ENCODE measurements at places on chromosomes 5 and 9.

- DNase-seq: no peak
Observed at GRCh38 chr5:131821221-131821620, 24.4 kb upstream of the FNIP1 start.

GRCh38 chr5:181198905-181199519, 6.0 kb downstream of the TRIM7 start:
- DNase-seq: no peak

DNA sequence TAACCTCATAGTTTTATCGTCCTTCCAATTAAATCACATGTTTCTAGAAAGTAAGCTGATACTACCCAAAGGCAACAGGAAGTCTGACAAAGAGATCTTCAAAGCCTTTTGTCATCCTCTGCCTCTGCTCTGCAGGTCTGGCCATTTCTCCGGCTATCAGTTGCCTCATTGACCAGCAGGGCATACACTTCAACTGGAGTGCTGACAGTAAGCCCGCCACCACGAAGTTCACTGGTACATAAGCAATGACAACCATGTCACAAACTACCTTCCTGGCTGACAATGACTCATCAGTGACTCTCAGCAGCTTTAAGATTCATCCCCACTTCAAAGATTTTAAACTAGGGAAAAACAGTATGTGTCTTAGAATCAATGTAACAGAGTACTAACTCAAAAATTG, 20.6 kb downstream of the SPTLC1 start:
- peak; percentile 60 for DNase-seq

- no peak for DNase-seq
Observed at GRCh38 chr9:105443121-105443520, 4.7 kb upstream of the FSD1L start.

DNA sequence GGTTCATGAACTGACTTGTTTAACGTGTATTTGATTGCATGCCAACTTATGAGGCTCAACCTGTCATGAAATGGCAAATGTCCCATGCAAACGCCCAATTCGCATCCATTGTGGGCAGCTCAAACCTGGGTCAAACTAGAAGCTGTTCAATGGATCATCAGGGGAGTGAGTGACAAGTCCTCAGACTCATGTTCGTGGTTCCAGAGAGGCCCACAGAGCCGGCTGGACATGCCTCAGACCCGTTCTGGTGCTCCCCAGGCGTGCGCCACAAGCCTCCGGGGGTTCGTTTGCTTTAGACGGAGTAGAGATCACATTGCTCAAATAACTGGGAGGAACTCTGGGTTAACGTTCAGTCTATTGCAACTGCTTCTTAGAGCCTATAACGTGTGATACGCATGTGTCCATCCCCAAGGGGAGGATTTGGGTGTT, 15.0 kb downstream of the GFI1B start:
- no peak for DNase-seq

DNA sequence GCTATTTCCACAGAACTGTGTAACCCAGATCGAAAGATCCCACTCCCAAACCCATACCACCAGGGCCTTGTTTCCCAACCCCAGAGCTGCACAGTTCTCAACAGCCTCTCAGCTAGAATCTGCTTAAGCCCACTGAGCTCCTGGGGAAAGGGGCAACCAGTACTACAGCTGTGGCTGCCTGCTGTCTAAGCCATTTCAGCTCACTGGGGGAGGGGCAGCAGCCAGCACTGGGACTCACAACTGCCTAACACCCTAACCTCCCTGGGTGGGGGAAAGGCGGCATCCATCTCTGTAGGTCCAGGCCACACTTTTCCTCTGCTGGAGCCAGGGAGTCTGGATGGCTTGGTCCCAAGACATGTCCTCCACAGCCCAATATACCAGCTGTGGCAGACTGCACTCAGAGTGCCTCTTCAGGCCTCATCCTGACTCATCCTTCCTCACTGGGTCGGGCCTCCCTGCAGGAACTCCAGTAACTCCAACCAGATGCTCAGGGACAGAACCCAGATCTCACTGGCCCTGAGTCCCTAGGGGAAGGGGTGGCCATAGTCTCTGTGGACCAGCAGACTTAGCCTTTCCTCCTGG, 241.4 kb downstream of the HINT1 start:
- DNase-seq: no peak

DNA sequence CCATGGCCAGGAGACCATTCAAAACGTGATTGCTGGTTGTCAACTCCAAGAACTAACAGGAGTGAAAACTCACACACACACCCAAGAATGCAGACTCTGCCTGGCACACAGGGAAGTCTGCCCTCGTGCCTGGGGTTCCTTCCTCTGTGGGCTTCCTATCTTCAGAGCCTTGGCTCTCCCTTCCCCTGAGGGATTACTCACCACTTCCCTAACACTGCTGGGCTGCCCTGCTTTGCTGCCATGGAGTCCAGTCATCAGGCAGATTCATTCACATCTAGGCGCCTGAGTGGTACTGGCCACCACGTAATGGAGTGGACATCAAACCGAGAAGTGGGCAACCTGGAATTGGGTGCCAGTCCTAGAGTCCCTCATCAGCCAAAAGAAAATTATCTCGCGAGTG, 76.4 kb upstream of the PRSS3 start:
- DNase-seq: no peak

- DNase-seq: no peak
Observed at GRCh38 chr5:123785162-123786071, 273.4 kb downstream of the CSNK1G3 start.

DNA sequence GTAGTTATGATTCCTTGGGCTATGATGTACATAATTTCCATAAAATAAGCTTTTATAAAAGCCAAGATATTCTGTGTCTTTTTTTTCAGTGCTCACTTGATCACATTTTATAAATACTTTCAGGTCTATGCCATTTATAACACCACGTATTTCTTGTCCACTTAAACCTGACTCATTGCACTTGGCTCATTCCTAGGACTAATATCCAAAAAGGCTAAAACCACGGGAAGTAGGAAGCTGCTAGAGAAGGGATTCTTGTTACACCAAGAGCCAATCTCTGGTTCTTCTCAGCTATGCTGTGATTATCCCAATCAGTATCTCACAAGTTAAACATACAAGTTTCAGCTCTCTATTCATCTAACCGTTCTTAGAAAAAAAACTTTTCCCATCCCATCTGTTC, 80.4 kb upstream of the CDH6 start:
- no peak for DNase-seq

DNA sequence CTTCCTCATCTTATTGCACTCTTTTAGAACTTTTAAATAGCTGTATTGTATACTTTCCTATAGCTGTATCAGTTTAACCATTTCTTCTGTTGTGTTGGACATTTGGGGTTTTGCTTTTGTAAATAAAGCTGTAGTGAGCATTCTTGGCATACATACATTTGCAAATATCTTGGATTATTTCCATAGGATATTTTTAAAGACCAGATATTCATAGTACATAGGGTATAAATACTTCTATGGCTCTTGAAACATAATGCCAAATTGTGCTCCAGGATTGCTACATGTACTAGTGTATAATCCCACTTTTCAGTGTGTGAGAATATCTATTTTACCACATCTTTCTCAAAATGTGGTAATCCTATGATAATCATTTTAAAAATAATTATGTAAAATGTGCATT, 51.2 kb downstream of the SCAMP1 start:
- no peak for DNase-seq

DNA sequence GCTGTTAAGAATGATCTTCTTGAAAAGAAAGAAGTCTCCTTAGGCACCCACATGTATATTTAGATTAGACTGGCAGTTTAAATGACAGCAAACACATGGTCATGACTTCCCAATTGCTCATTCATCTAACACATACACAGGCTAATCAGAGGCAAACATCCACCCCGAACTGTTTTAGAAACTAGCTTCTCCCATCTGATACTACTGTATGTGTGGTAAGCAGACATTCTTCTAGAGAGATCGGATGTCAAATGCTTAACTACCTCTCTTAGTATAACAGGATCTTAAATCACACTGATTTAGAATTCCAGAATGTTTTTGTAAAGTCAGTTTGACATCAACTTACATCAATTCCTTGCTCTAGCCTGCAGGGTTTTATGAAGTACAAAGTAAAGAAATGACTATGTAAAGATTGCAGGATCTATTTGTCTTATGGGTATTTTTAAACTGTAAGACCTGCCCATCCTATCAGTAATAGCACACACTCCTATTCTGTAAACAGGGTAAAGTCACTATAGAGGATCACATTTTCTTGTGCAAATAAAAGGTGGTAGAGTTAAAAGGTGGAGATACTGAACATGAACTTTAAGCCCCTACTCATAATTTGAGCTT, 239.7 kb downstream of the MLLT3 start:
- no peak for DNase-seq

DNA sequence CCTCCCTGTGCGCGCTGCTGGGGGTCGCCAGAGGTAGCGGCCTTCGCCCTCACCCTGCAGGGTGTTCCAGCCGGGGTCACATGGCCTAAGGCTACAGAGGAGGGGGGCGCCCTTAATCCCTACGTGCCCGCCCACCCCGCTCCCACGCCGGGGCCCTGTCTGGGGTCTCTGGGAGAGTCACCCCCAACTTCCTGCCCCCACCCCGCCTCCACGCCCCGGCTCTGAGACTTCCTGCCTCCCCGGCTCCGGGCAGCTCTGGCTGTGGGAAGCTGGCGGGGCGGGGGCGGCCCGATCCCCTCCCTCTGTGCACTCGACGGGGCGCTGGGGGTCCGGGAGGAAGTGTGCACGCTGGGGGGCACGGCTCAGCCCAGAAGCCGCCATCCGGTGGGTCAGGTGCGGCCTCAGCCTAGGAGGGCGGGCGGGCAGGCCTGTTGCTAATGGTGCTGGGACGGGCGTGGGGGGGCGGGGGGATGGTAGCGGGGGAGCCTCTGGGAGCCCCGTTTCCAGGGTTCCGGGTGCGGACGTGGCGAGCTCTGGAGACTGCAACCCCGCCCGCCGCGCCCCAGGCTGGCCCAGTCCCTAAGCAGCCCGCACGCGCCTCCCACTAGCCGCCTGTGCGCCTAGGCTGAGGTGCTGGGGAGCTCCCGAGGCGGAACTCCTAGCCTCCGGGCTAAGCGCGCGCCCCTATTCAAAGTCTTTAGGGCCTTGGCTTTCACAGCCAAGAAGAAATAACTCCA, 61.6 kb downstream of the CXXC5 start:
- DNase-seq: peak; percentile 15

DNA sequence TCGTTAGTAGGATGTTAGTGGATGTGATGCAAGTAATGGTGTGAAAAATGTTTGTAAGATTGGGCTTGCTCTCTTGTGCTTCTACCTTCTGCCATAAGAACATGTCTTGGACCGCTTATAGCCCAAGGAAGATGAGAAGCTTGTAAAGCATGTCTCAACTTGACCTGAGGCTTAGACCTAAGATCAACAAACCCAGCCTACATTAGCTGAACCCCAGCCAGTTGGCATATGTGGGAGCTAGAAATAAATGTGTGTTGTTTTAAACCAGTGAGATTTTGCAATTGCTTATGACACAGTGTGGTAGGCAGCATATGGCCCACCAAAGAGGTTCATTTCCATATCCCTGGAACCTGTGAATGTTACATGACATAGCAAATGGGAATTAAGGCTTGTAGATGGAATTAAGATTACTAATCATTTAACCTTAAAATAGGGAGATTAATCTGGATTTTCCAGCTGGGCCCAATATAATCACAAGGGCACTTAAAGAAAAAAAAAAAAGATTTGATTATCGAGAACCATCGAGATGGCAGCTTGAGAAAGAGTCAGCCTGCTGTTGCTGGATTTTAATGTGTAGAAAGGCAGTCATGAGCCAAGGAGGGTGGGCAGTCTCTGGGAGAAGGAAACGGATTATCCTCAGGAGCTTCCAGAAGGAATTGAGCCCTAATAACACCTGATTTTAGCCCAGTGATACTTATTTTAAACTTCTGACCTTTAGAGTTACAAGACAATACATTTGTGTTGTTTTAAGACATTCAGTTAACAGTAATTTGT, 27.3 kb upstream of the EDIL3 start:
- no peak for DNase-seq

- DNase-seq: no peak
Observed at GRCh38 chr9:16386007-16386826, 484.3 kb downstream of the BNC2 start.

DNA sequence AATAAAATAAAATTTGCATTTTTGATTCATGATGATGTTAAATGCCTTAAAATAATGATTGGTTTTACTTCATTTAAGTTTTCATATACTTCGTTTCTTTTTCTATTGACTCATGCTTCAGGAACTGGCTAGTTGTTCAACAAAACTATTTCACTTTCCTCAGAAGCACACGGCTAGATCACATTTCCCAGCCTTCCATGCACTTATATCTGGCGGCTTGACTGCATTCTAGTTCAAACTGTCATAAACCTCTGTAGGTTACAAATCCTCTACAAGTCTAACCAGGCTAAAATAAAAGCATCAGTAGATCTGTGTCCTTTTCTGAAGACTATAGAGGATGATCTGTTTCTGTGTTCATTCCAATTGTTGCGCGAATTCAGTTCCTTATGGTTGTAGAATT, 46.3 kb upstream of the CNTLN start:
- no peak for DNase-seq

GRCh38 chr5:132839426-132840301, 9.2 kb upstream of the SHROOM1 start:
- DNase-seq: no peak

- no peak for DNase-seq
Observed at GRCh38 chr9:39587844-39588499, 232.5 kb downstream of the SPATA31A1 start.

GRCh38 chr5:128144491-128144890, 60.9 kb downstream of the SLC12A2 start:
- DNase-seq: no peak

DNA sequence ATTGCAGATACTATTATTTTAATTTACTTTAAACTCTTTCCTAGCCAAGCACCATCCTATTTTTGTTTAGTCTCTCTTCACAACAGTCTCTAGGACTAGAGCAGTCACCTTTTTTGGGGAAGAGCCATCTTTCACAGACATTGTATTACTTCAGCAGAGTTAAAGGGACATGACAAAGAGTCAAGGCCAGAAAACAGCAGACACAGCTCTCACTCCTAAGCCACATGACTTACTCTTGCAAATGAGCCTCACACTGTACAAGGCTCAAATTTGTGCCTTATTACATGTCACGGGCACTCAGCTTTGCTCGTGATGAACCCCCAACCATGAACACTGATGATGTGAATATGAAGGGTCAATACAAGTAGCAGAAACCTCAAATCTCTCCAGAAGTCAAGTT, 104.3 kb downstream of the ZNF608 start:
- DNase-seq: no peak

DNA sequence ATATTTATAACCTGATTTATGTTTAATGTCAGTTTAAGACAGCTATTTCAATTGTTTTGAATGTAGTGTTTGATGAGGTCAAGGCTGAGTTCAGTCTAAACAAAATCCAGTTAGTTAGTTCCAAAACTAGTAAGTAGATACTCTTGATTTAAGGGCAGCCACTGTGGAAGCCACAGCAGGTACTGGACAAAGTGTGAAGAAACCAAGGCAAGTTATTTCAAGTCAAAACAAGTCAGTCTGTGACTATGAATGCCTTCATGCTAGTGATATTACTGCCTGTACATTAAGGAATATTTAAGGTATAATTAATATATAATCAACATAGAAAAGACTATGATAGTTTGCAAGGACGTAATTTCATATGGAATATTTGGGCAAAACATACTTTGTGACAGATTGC, 362.3 kb downstream of the DMRTA1 start:
- no peak for DNase-seq

GRCh38 chr9:76684213-76684612, 80.0 kb upstream of the PCA3 start:
- DNase-seq: no peak

All from activated CD4-positive, alpha-beta T cell treated with anti-CD3 and anti-CD28 coated beads for 48 hours (primary cell).